ENCODE measurements at places on chromosomes 12 and 14. TPM values are rescaled to one million over a fixed set of nuclear protein-coding genes. Genes with fewer than 3 reads are reported as not detected.

SYNDIG1L gene
- not detected for total RNA-seq

ZDHHC22 gene
- not detected for total RNA-seq

CLEC7A gene
- total RNA-seq: not detected

TEX52 gene
- not detected for total RNA-seq

KLRD1 gene
- not detected for total RNA-seq
